ENCODE measurements at places on chromosomes 11 and 22.

- DNase-seq: no peak
Measured at GRCh38 chr11:75891947-75892739, 77.1 kb downstream of the UVRAG start.

- no peak for DNase-seq
Measured at GRCh38 chr11:1880746-1881441, 10.8 kb downstream of the PRR33 start.

DNA sequence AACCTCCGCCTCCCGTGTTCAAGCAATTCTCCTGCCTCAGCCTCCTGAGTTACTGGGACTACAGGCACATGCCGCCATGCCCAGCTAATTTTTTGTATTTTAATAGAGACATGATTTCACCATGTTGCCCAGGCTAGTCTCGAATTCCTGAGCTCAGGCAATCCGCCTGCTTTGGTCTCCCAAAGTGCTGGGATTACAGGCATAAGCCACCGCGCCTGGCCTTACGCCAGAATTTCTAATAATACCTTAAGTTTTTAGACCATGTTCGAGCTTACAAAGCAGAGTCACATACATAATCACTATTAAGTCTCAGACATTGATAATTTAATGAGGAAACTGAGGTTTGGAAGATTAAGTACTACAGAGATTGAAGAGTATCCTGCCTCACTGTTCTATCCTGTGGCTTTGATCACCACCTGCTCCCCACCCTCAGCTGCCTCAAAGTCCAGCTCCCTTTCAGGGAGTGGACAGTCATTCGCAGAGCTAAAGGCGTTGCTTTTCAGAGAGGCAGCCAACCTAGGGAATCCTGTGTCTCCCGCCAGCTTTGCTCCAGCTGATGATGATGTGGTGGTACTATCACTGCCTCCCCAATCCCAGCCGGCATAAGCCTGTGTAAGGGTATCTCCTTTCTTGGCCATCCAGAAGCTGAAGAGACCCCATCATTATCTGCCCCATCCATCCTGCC is 7.7 kb downstream of the UBASH3B start:
- DNase-seq: no peak

- no peak for DNase-seq
Measured at GRCh38 chr11:61574611-61575010, 6.3 kb downstream of the SYT7 start.

DNA sequence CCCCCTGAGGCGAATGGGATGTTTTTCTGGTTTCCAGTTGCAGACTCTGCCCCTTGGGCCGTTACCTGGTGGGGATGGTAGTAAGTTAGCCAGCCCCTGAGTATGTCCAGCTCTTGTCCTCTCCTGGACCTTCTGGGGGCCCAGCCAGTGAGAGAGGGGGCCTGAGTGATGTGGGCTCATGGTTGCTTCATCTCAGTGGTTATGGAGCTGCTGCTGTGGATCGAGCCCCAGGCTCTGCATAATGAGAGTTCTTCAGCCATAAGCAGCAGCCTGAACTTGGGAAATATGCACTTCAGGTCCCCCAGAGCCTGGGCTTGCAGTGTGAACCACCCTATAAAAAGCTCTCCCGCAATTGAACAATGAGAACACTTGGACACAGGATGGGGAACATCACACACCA is 5.9 kb downstream of the TMPRSS13 start:
- no peak for DNase-seq

- no peak for DNase-seq
Measured at GRCh38 chr11:68012843-68013610, 2.9 kb downstream of the ALDH3B1 start.

GRCh38 chr11:72739240-72740059 is 12.8 kb downstream of the ARAP1 start:
- no peak for DNase-seq

GRCh38 chr11:66861038-66861773 is 4.3 kb downstream of the LRFN4 start:
- DNase-seq: no peak

- DNase-seq: no peak
Measured at GRCh38 chr11:13335319-13335718, 57.7 kb downstream of the BMAL1 start.

DNA sequence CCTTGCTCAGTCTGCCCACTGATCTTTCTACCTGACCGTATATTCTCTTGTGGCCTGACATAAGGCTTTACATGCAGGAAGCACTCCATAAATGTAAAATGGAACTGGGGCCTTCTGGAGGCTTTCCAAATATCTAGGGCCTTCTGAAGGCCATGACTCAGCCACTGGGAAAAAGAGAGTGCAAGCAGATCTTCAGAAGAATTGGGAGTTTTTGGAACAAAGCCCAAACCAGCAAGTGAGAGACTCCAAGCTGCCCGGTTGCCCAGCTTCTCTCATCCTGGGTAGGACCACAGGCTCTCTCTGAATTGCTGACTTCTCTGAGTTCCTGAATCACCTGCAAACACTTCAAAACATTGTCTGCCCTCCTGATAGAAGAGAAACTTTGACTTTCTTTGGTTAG is 107.9 kb upstream of the BMAL1 start:
- DNase-seq: no peak

- no peak for DNase-seq
Measured at GRCh38 chr11:10375280-10375971, 70.6 kb downstream of the ADM start.

DNA sequence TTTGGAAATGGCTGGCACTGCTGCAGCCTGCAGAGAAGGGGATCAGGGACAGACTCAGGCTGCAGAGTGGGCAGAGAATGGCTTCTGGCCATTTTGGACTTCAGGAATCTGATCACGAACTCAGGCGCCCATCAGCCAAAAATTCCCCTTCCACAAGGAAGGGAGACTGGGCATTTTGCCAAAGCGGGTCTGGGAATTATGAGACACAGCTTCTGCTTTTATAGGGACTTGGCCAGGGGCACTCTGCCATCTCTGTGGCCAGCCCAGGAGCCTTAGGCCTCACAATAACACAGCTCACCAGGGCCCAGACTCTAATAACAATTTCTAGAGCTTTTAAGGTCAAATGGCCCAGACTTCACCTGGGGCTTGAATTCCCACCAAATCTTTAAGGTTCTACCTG is 74.7 kb downstream of the CHST1 start:
- no peak for DNase-seq

DNA sequence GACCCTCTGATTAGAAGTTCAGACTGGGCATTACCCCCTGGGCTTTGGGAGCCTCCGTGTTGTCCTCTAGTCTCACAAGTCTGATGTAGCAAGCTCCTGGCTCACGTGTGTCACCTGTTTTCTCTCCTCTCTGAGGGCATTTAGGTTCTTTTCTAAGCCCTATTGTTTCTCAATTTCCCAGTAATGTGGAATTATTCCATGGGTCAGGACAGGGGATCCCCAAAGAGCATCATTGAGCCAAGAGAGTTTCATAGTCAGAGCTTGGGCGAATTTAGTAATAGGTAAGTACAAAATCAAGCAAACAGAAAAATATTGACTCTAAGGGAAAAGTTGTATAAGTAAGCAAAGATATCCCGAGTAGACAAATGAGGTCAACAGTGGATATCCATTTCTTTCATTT is 57.3 kb downstream of the PPP6R2 start:
- no peak for DNase-seq

DNA sequence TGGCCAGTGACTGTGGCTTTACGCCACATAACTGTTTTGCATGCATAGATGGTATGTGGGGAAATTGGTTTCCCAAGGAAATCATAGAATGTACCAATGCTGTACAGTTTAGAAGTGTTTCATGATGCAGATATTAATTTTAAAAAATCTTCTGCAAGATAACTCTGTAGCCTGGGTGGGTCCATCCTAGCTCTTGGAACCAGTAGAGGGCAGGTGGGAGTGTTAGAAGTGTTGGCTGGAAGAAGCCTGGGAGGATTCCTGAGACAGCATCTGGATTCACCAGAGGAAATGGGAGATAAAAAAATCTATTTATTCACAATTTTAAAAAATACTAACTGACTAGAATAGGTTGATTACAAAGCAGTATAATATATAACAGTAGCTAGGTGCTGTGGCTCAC is 139.9 kb upstream of the GRIA4 start:
- no peak for DNase-seq

- no peak for DNase-seq
Measured at GRCh38 chr22:28442711-28443525, 236.7 kb downstream of the TTC28 start.

GRCh38 chr22:35572556-35572955 is 31.9 kb downstream of the RASD2 start:
- no peak for DNase-seq

GRCh38 chr11:65944767-65945166 is 513 bp upstream of the TSGA10IP start:
- DNase-seq: no peak

- DNase-seq: no peak
Measured at GRCh38 chr22:24550028-24550901, 4.7 kb downstream of the GUCD1 start.

GRCh38 chr22:20881231-20881630 is 22.4 kb downstream of the SNAP29 start:
- DNase-seq: no peak

- DNase-seq: no peak
Measured at GRCh38 chr22:44347080-44347479, 34.3 kb upstream of the SHISAL1 start.

DNA sequence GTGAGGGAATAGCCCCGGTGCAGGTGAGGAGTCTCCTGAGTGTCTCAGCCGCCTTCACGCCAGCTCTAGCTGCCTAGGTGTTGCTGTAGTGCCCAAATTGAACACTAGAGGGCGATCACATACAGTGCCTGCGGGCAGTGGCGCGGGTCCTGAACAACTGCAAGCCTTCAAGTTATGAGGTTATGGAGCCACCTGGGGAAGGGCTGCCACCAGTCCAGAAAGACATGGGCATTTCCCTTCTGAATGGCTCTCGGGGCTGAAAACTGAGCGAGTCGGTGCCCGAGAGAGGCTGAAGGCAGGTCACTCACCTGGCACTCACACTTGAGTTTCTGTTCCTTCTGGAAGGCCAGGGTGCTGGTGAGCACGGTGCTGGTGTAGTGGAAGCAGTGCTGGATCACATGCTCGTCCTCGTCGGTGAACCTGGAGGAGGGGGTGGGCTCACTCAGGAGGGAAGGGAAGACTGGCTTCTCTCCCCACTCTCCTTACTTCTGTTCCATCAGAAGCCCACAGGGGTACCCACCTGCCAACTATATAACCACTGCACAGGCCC is 88.4 kb downstream of the PDE2A start:
- peak; percentile 12 for DNase-seq
